Smooth muscle cell of the coronary artery (primary cell): ENCODE measurements at places on chromosomes 5 and 9. TPM values are rescaled to one million over a fixed set of nuclear protein-coding genes. Genes with fewer than 3 reads are reported as not detected.

The ZFR gene
- total RNA-seq = 50.1 and 52.5 TPM in 2 replicates

The HNRNPK gene
- total RNA-seq = 275 and 533 TPM in 2 replicates

The PCDHGA9 gene
- 1.7 and 2.8 TPM in 2 replicates for total RNA-seq

The PKD2L2 gene
- total RNA-seq = not detected in 2 replicates

The CDC26 gene
- total RNA-seq = 41.2 and 54.1 TPM in 2 replicates

The DDX4 gene
- total RNA-seq = not detected in 2 replicates

The PCDHB1 gene
- total RNA-seq = not detected in 2 replicates

The DMGDH gene
- total RNA-seq = 0.68 and 1.5 TPM in 2 replicates

The SV2C gene
- not detected in 2 replicates for total RNA-seq

The IFNA13 gene
- total RNA-seq = not detected in 2 replicates

The DNAH5 gene
- 0.12 and 0.15 TPM in 2 replicates for total RNA-seq

The IFNB1 gene
- total RNA-seq = not detected in 2 replicates

The VPS13A gene
- total RNA-seq = 13.4 and 17.6 TPM in 2 replicates

The ZNF474 gene
- total RNA-seq = 0.23 TPM in 2 replicates

The EPB41L4B gene
- total RNA-seq = 0.12 and 1.7 TPM in 2 replicates

The NPR3 gene
- 35.7 and 58.0 TPM in 2 replicates for total RNA-seq

The PWWP2A gene
- total RNA-seq = 11.3 and 18.9 TPM in 2 replicates

The WASHC1 gene
- total RNA-seq = 3.4 and 4.7 TPM in 2 replicates

The PCDHGB2 gene
- total RNA-seq = 1.6 and 2.0 TPM in 2 replicates
